ENCODE measurements at places on chromosomes 4 and X.

DNA sequence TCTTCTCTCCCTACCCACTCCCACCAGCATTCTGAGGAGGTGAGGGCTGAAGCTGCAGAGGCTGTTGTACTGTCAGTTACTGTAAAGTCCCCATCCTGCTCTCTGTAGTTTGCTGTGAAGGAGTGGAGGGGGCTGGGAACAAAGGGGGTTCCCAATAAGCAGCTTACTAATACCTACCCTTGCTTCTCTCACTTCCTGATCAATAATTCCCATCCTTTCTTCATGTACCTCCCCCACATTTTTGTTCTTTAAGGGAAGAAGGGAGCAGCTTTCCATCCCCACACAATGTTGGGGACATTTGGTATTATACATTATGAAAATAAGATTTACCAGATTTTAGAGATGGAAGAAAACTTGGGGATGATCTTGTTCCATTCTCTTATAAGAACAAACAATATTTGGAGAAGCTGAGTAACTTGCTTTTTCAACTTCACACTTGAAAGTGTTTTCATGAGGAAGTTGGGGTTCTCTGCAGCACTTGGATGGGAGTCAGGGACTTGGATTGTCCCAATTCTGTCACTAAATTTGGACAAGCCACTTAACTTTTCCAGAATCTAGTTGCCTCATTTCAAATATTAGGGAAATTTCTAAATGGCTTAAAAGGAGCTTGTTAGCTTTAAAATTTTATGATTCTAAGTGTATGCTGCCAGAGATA lies 5.4 kb downstream of the TBC1D1 start:
- no peak for DNase-seq

DNA sequence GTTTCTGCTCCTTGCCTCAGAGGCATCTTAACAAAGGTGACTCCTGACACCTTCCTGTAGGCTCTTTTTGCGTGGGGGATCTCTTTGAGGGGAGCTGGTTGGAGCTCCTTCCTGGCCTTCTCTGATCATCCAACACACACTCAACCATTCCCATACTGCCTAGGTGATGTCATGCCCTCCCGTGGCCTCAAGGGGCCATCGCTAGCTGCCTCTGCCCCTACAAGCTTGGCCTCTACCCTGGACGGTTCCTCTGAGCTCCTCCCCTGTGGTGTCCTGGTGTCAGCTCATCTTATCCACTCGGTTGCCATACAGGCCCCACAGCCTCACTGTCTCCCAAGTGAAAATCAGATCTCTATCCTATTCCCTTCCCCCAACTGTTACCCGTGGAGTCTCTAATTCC lies 13.7 kb upstream of the ZNF185 start:
- no peak for DNase-seq

DNA sequence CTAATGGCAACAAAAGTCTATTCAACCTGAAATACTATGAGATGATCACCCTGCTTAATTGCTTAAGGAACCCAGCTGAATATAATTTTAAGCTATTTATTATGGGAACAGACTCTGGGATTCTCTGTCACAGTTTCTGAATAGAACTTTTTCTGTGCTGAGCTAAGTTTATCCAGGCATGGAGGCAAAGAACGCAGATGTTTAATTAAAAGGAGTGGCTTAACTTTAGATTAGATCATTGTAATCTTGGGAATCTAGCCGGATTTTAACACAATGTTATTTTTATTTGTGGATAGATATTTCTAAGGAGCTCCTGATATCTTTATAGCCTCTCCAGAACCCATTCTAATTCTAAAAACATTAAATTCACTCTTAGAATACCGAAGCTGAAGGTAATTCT lies 353.4 kb downstream of the STIM2 start:
- DNase-seq, result no peak

DNA sequence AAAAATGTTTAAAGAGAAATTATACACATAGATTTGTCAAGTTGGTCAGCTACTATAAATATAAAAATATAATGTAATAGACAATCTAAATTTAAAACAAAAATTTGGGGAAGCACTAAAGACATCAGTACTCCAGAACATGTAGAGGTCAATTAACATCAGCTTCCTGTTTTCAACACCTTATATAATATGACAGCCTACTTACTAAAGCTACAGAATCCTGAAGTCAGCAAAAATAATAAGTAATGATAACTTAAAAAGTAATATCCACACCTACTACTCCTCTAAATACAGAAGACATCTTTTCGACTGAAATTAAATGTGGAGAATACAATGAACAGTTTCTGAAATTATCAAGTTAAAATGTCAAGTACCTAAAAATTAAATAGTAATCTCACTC lies 118.6 kb downstream of the LRBA start:
- no peak for DNase-seq

GRCh38 chr4:93317057-93317456 lies 511.5 kb upstream of the ATOH1 start:
- DNase-seq, result no peak

DNA sequence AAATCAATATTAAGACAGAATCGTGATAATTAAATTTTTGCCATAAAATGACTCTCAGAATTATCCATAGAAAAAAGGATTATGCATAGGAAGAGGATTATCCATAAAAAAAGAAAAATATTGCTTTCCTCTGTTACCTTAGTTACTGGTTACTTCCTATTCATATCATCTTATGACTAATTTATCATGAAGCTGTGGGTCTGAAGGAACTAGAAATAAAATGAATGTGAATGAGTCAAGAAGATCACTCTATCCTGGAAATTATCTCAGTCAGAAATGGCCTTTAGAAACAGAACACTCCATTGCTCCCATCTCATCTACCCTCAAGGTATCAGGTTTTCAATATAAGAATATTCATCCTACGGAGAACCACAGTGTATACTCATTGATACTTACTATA lies 19.4 kb downstream of the RPS6KA6 start:
- no peak for DNase-seq

DNA sequence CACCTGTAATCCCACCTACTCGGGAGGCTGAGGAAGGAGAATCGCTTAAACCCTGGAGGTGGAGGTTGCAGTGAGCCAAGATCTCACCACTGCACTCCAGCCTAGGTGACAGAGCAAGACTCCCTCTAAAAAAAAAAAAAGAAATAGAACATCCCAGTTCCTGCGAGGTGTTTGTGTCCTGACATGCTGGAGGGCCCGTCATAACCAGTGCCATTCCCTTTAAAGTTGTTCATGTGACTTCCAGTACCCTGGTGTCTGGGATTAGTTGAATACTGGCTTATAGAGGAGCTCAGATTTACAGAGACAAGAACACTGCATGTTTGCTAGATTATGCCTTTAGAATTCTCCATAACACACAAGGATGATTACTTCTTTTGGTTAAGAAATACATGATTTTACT lies 37.6 kb upstream of the TADA2B start:
- DNase-seq, result no peak

GRCh38 chrX:65667157-65667502 lies 324 bp upstream of the MSN start:
- no peak for DNase-seq

DNA sequence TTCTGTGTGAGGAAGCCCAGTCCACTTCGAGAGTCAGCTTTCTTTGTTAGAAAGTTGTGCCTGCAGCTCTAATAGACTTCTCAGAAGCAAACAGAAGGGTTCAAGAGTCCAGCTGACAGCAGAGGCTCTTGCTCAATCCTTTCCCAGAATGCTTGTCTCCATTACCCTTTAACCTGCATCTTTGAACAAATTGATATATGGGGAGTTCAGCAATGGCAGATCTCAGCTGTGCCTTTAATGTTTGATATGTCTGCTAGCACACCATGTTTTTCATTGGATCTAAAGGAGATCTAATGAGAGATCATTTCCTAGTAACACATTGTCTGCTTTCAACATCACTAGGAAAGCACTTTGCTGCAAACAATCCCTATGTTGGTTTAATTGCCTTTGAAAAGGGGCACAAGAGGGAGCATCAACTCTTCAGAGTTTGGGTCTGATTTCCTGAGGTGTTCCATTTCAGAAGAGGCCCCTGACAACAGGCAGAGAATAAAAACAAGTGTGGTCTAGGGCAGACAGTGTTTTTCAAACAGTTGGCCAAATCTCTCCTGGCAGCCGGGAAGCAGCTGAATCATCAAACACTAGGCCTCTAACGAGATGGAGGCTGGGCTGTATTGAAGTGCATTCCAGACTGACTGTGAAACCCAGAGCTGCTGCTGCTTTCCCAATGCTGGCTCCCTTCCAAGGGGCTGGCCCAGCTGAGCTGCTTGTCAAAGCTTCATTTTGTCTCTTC lies 55.5 kb downstream of the LUZP4 start:
- no peak for DNase-seq

GRCh38 chr4:2935762-2936743 lies 27.2 kb downstream of the NOP14 start:
- DNase-seq, result peak; percentile 68

DNA sequence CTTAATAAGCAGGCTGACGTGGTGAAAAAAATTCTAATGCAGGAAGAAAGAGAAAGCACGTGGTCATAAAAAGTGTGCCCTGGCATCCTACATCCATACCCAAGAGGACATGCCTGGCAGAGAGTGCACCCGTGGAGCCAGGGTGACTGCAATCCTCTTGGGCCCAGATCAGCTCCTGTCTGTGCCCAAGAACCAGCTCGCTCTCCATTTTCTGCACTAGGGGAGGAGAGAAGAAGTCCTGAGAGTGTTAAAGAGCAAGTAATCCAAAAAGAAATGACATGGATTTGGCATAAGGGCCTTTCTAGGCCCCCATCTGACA lies 483.1 kb downstream of the BCOR start:
- no peak for DNase-seq

GRCh38 chr4:72319601-72320021 lies 249.4 kb downstream of the ADAMTS3 start:
- no peak for DNase-seq

GRCh38 chr4:7197910-7198309 lies 5.6 kb downstream of the SORCS2 start:
- DNase-seq, result no peak

GRCh38 chr4:155572106-155572703 lies 94.4 kb upstream of the GUCY1A1 start:
- DNase-seq, result no peak

DNA sequence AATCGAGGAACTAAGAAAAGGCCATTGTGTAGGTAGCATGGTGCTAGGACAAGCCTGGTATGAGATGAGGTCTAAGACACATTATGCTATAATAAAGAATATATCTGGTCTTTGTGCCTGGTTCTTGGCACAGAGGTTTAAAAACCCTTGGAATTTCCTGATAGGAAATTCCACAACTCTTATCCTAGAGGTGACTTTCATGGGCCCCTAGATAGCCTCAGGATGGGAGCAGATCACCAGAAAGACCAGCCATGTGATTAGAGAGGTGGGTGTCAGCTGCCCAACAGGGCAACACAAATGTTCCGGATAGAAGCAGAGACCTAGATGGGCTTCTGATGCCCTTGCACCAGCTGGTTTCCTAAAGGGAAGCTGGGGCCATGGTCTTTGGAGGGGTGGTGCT lies 107.2 kb downstream of the SCD5 start:
- no peak for DNase-seq

- DNase-seq, result no peak
These were observed 188.1 kb upstream of the FAM241A start for GRCh38 chr4:111957116-111957515.

DNA sequence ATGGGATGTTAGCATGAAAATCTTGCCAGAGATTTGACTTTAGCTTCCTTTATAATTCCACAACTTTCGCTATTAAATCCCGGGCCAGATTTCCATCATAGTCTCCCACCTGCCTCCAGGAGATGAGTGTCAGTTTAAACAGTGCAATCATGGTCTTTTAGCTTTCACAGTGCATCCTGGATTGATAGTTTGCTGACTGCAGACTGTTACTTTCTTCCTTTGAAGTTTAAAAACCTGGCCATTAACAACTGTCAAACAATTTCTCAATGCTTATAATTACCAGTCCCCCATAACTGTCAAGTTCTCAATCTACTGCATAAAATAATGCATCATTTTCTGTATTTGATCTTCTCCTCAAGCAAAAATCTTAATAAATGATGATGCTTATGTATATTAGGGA lies 108.4 kb upstream of the FSTL5 start:
- DNase-seq, result no peak

- DNase-seq, result no peak
These were observed 31.3 kb upstream of the CLDN24 start for GRCh38 chr4:183353557-183353956.
